NCI-H774 (cell line): ENCODE measurements at places on chromosomes 5 and 9.

GRCh38 chr9:13291718-13292117 lies 12.2 kb upstream of the MPDZ start:
- no peak for DNase-seq

GRCh38 chr5:32551865-32552264 lies 33.5 kb upstream of the SUB1 start:
- DNase-seq, result no peak

GRCh38 chr9:114318416-114318815 lies 4.5 kb upstream of the ORM1 start:
- no peak for DNase-seq

- no peak for DNase-seq
Measured at GRCh38 chr5:95826949-95827891, 4.7 kb upstream of the GLRX start.

GRCh38 chr9:79684059-79684458 lies 112.3 kb downstream of the TLE4 start:
- DNase-seq, result no peak

DNA sequence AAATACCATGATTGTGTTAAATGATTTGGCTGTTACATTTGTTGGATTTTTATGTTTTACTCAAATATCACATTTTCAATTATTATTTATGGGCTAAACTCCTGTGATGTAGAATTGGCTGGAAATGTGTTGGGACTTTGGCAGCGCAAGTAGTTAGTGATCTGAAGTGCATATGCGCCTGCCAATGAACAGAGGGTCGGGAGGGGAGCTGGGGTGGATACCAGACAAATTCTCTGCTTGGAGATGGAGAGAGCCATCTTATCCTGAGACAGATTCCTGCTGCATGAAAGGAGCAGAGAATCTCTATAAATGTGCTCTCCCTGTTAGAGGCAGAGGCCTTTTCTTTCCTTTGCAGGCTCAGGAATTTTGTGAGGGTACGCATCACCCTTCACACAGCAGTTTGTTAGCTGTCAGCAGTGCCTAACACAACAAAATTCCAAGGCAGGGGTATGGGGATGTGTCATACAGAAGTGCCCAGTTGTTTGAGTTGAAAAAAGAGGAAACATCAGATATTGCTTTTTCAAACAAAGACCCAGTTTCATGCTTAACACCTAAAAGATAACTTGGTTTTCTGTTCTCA lies 489.1 kb downstream of the CSNK1G3 start:
- no peak for DNase-seq

GRCh38 chr9:36796671-36797419 lies 224.2 kb downstream of the MELK start:
- no peak for DNase-seq

- no peak for DNase-seq
Measured at GRCh38 chr5:120388016-120388781, 75.9 kb upstream of the PRR16 start.

GRCh38 chr5:73370640-73371583 lies 77.7 kb downstream of the FOXD1 start:
- DNase-seq, result no peak

- DNase-seq, result no peak
Measured at GRCh38 chr5:126640866-126641265, 40.1 kb downstream of the PHAX start.

DNA sequence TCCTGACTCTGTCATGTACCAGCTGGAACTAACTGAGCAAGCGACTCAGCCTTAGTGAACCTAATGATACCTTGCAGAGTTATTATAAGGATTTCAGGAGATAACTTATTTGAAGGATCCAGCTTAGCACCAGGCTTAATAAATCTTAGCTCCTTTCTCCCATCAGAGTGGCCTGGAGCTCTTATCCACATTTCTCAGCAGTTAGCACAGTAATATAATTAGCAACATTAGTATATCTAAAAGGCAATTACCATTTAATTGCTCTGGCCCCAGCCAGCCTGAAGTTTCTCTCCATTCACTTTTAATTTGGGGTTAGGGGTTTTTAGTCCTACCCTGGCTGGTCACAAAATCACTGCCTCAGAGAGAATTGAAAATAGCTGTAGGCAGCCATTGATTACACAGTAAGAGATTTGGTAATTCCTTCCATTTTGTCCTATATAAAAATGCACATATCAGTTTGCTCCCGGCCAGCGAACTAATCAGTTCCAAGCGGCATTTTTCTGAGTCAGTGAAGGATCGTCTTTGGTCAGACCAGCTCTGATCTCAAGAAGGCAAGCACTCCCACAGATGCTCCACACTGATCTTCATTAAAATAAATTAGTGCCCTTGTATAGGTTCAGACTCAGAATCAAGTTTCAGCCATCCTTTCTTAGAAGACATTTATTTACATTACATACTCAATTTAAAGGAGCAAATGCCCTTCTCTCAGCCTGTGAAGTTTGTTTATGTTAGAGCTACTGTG lies 56.6 kb downstream of the SNCAIP start:
- no peak for DNase-seq

GRCh38 chr9:8762479-8763085 lies 963.0 kb upstream of the DMAC1 start:
- no peak for DNase-seq

- no peak for DNase-seq
Measured at GRCh38 chr5:133065471-133065870, 13.7 kb downstream of the HSPA4 start.

GRCh38 chr9:125603478-125604021 lies 103.5 kb downstream of the MAPKAP1 start:
- no peak for DNase-seq

DNA sequence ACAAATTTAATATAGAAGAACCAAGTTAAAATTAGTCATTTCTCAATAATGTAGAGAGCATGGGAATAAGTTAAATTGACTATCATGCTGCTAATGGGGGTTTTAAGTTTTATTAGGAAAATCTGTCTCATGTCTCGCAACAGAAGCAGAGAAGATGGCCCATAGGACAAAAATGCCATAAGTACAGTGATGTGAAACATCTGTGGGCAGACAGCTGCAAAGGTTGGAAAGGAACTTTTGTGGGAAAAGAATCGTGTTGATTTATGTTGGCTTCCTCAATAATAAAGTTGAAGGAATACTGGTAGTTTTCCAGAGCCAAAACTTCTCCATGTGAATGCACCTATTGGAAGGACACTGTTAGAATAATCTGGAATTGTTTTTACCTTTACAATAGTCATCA lies 44.8 kb downstream of the VCAN start:
- DNase-seq, result no peak

DNA sequence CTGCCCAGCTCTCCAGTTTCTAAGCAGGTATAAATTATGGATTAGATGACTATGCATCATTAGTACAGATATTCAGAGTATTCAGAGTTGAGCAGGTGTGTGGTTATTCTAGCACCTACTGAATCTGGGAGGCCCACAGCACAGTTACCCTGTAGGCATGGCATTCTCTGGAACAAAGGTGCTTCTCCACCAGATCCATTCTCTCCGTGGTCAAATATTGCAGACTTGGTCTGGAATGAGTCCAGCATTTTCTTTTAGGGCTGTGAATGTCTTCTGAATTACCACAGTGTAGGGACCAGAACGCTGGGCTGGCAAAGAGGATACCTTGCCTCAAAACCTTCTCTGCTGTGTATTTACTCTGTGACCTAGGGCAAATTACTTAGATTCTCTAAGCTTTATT lies 116.8 kb downstream of the ARHGAP26 start:
- no peak for DNase-seq

DNA sequence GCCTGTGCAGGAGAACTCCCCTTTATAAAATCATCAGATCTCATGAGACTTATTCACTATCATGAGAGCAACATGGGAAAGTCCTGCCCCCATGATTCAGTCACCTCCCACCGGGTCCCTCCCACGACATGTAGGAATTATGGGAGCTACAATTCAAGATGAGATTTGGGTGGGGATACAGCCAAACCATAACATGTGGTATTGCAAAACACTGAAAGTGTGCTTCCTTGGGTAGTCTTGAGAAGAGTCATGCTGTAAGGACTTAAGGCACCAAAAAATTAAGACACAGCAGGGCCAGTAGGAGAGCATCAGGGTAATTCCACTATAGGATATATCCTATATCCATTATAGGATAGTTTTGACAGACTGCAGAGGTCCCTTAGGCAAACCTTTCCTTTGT lies 29.4 kb upstream of the GDNF start:
- no peak for DNase-seq

DNA sequence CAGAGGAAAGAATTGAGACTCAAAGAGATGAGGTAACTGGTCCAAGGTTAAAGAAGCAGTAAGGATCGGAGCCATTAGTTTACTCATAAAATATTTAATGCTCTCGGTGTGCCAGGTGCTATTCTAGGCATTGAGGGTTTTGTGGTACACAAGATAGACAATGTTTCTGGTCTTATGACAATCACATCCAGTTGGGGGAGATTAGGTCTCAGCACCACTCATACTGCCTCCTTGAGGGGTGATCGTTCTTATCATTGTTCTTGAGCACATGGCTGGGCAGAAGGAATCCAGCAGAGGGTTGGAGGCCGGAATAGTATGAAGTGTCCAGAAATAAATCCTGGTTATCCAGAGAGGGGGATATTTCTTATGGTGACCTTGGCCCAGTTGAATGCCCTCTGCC lies 40.7 kb upstream of the LCP2 start:
- DNase-seq, result no peak

DNA sequence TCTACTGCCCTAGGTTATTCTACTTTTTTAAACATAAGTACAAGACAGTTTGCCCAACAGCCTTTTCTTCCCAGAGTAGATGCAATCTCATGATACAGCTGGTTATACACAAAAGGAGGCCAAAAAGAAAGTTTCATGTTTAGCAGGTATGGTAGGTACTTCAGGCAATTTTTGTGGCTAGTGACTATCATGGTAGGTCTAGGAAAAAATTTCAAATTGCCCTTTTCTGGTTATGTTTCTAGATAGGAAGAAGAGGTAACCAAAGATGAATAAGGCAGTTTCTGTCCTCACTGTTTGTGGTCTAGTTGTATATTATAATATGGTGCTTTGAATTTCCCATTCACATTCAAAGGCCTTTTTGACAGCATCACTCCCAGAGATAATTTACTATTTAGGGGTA lies 19.7 kb downstream of the MEGF9 start:
- DNase-seq, result no peak

- DNase-seq, result no peak
Measured at GRCh38 chr9:105355781-105356180, 92.1 kb upstream of the FSD1L start.

- DNase-seq, result no peak
Measured at GRCh38 chr5:159106193-159106568, 6.5 kb upstream of the EBF1 start.

DNA sequence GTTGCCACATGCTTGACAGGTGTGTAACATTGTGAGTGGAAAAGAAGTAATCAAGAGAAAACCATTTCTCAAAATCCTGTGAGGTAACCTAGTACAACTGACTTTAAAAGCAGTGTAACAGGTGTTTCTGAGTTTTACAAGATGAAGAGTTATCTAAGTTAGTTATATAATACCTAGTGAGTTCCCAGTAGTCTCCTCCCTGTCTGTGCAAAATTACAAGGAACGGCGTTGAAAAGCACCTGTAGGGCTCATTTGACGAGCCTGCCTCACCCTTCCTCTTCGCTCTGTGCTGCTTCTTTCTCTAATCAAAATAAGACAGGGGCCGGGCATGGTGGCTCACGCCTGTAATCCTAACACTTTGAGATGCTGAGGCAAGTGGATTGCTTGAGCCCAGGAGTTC lies 132.9 kb upstream of the SLC30A5 start:
- no peak for DNase-seq

GRCh38 chr9:34139477-34140146 lies 13.1 kb upstream of the DCAF12 start:
- DNase-seq, result peak; percentile 9

GRCh38 chr5:36889264-36889663 lies 12.7 kb downstream of the NIPBL start:
- no peak for DNase-seq

DNA sequence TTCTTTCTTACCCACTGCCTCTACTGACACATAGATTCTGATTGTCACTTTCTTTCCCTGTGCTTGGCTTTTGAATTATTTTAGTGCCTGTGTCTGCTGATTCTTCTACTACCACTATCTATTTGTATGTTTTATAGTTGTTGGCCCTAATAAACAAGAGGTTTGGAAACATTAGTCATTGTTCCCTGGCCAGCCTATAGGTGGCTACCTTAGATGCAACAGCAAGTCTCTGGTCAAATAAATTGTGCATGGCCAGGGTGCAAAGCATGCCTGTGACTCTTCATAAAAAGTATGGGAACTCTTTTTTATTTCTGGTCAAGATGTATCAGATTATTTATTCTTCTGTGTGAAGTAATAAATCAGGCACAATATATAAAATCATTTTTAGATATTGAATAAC lies 124.4 kb downstream of the PLK2 start:
- no peak for DNase-seq

GRCh38 chr5:166245556-166245955 lies 2045.9 kb upstream of the WWC1 start:
- no peak for DNase-seq

- no peak for DNase-seq
Measured at GRCh38 chr5:113047733-113048652, 71.4 kb downstream of the DCP2 start.

DNA sequence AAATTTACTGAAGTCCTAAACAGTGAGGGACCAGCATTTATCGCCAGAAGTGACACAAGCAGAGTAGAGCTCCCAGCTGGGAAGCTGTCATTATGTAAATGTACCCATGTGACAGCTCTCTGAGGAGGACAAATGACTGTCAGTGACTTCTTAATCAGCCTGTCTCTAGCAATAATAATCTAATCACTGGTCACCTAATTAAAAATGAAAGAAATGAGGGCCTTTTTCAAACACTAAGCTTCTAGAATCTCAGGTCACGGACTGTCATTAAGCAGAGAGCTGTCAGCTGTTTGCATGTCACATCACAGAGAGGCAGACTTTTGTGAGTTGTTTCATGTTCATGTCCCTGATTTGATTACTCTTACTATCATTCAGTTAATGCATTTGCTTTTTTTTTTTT lies 77.9 kb upstream of the FBXL17 start:
- DNase-seq, result no peak

DNA sequence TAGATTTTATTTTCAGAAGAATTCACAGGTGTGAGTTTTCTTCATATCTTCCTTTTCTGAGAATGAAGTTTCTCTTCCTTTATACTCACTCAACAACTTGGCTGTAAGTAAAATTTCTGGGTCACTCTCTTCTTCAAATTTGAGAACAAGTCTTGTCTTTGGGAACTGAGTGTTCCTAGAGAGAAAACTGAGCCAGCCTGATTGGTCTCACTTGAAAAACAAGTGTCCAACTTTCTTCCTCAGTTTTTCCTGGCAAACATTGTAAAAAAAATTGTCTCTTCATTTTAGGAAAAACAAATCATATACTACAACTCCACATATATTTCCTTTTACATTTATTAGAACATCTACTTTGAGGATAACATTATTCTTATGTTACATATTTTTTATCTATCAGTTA lies 156.1 kb upstream of the GHR start:
- DNase-seq, result no peak

DNA sequence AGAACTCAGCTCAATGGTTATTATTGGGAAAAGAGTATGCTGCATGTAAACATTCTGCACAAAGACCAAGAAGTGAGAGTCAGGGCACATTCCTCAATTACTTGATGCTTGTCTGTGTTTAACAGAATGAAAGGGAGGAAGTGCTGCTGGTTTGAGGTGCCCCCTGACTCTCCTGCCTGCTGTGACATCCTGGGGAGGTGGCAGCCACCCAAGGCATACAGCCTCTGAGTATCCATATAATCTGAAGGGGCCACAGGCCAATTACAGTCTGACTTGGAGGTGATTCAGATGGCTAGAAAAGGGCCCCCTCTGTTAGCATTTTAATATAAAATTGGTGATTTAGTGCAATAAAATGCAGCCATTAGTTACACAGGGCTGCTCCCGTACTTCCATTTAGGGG lies 313.8 kb downstream of the ASTN2 start:
- DNase-seq, result no peak
